Activated T-cell treated with anti-CD3 and anti-CD28 coated beads for 48 hours (primary cell): ENCODE measurements at places on chromosomes 2 and 18.

DNA sequence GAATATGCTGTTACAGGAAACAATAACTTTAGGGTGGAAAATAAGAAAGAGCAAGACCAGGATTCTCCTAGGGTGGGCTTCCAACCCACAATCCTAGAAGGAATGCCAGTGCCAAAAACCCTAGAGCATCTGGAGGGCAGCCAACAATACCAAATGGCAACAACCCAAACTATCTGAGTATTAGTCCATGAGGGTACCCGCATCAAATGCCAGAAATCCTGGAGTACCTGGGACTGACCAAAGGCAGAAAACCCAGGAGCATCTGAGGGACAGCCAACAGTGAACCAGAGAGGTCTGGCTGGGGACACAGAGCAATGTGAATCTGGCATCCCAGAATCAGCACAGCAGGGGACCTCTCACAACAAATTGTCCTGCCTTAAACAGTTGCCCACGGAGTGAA is 126.3 kb downstream of the SCG2 start:
- no peak for DNase-seq

DNA sequence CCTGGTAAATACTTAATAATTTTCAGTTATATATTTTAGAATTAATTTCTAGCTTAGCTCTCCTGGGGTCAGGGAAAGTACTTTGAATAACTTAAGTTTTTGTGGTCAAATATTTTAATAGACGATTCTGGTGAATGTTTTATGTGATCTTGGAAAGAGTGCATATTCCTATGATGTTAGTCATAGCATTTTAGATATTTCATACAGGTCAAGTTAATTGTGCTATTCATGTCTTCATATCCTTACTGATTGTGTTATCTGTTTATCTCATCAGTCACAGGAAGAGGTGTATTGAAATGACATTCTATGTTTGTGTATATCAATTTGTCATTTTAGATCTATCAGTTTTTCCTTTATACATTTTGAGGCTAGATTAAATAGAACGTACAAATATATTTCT is 576.2 kb downstream of the CPS1 start:
- no peak for DNase-seq

- peak; percentile 6 for DNase-seq
These were observed 37.5 kb upstream of the SLC38A11 start for GRCh38 chr2:164992818-164993217.

GRCh38 chr2:120189189-120189588 is 34.0 kb downstream of the TMEM185B start:
- DNase-seq, result no peak

DNA sequence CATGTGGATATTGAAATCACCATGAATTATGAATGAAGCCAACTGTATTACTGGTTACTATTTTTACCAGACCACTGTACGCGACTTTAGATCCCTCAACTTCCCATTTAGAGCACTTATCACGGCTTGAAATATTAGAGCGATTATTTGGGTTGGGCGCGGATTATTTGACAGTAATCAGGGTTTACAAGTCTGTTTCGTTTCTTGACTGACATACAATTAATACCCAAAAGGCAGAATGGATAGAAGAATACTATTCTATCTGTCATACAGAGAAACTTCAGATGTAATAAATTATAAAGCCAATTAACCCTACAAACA is 496 bp upstream of the NAPG start:
- no peak for DNase-seq

- DNase-seq, result no peak
These were observed 27.4 kb downstream of the ADI1 start for GRCh38 chr2:3491716-3492474.

GRCh38 chr2:103785432-103785831 is 1023.6 kb downstream of the TMEM182 start:
- DNase-seq, result no peak

- DNase-seq, result no peak
These were observed 109.1 kb downstream of the HDAC4 start for GRCh38 chr2:239291475-239292350.

GRCh38 chr2:195596840-195597239 is 60.2 kb upstream of the SLC39A10 start:
- no peak for DNase-seq

DNA sequence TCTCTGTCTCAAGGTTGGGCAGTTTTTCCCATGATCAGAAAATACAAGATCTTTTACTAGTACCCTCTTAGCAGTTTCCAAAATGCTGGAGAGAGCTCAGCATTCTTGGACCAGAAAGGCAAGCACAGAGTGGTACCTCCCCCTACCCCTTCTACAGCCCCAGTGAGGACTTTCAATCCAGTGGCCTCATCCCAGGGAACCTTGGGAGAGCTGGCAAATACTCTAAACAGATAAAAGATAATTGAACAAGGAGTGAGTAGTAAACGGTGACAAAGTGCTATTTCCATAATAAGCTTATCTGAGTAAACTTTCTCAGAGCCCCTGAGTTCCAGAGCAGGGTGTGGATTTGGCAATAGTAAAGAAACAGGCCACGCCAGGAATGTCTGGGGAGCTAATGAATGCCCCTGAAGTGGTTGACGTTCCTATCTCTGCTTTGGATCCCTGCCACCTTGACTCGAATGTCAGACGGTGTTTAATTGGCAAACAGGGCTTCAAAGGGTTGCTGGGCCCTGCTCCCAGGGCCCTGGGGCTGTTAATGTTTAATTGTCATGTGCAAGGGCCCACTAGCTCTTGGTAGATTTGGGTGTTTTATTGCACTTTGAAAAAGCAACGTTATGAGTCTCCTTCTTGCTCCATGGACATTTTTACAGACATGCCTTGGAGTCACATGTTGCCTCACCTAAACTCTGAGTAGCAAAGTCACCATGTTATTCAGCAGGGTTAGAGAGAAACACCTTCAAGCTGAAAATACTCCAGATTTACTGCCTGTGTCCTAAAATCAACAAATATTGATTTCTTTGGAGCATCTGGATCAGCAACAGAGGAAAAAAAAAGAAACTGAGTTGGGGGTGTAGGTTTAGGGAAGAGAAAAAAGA is 239.9 kb downstream of the CYRIA start:
- no peak for DNase-seq

- no peak for DNase-seq
These were observed 394.4 kb downstream of the LRP1B start for GRCh38 chr2:141736466-141736865.

- no peak for DNase-seq
These were observed 176.3 kb downstream of the TNS1 start for GRCh38 chr2:217826520-217826919.

DNA sequence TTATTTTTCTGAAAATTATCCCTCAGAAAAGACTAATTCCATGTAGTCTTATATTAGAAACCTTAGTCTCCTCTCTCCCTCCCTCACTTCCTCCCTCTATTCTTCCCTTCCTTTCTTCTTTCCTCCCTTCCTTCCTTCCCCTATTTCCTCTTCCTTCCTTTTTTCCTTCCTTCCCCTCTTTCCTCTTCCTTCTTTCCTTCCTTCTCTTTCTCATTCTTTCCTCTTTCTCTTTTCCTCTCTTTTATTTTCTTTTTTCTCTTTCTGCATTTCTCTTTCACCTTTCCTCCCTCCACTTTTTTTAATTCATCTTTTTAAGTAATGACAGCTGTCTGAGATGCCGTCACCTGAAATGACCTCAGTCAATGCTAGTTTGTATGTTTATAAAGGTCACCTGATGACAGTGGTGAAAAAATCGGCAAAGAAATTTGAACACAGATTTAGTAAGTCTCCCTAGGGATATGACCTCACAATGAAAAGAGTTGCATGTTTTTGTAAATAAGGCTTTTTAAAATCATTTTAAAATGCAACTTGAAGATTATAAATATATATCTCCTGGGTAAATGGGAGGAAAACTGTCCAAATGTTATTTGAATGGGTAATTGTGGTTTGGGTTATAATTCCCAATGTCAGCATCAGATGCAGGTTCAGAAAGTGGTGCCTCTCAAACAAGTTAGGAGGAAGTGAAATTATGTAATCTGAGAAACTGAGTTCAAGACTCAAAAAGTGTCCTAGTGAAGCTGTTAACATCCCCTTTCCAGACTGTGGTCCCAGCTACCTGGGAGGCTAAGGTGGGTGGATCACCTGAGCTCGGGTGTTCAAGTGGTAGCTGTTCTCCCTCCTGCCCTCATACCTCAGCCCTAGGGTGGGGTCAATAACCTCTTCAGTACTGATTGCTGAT is 90.3 kb upstream of the ST3GAL5 start:
- no peak for DNase-seq

- DNase-seq, result peak; percentile 29
These were observed 624 bp upstream of the MAP4K3 start for GRCh38 chr2:39437522-39438296.

DNA sequence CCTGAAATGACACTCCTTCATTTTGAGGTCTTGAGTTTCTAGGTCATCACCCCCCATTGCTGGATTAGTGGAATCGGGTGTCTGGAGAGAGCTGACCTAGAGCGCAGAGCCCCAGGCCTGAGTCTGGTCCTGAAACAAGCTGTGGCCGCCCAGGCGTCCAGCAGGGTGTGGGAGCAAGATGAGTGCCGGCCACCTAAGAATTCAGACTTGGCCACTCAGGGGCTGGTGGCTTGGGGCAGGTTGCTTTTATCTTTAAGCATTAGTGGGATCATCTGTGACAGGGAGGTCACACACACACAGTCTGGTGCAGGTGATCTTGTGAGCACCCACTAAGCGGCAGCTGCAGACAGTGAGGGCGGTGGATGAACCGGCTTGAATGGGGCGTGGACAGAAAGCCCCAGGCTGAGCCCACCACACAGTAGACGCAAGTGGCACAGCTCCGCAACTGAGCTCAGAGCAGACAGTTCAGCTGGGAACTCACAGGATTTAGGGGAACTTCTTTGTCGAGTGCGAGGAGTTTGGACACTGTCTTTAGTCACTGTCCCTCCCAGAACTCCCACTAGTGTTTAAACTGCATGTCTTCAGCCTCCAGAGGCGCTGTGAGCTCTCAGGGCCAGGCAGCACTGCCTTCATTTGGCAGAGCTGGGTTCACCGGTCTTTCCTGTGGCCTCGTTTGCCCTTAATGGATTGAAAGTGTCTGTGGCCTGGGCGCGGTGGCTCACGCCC is 21.5 kb downstream of the ITGB1BP1 start:
- no peak for DNase-seq

DNA sequence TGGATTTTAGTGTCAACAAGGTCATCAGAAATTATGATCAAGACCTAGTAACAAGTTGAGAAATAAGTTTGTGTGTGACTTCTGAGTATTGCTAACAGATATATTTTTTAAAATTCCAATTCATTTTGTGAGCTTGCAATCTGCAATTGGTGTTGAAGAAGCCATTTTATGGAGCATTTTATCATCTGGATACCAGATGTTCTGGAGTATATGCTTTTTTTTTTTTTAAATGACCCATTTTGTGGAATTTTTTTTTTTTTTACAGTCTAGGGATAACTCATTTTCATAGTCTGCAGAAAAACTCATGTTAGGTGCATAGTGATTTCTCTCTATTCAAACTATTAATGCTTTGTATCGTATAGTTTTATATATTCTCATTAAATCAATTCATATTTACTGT is 12.6 kb downstream of the QPCT start:
- no peak for DNase-seq

DNA sequence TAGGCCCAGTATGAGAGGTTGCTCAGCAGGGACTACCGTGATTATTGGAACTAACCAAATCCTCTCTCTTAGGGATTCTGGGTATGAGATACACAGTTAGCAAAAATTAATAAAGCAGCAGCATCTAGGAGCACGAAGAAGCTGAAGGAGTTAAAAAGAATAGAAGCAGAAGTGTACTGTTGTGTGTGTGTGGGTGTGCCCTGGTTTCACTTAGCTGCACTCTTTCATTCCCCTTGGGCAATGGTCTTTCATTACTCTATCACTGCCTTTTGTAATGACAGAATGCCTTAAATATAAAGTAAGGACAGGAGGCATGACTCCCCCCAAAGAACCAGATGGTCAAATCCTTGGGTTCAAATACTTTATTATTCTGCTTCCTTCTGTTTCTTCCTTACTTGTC is 115.9 kb upstream of the CD302 start:
- no peak for DNase-seq

GRCh38 chr2:220393711-220394110 is 766.3 kb downstream of the SLC4A3 start:
- DNase-seq, result no peak

- DNase-seq, result no peak
These were observed 124.2 kb upstream of the SIX3 start for GRCh38 chr2:44817256-44817655.

DNA sequence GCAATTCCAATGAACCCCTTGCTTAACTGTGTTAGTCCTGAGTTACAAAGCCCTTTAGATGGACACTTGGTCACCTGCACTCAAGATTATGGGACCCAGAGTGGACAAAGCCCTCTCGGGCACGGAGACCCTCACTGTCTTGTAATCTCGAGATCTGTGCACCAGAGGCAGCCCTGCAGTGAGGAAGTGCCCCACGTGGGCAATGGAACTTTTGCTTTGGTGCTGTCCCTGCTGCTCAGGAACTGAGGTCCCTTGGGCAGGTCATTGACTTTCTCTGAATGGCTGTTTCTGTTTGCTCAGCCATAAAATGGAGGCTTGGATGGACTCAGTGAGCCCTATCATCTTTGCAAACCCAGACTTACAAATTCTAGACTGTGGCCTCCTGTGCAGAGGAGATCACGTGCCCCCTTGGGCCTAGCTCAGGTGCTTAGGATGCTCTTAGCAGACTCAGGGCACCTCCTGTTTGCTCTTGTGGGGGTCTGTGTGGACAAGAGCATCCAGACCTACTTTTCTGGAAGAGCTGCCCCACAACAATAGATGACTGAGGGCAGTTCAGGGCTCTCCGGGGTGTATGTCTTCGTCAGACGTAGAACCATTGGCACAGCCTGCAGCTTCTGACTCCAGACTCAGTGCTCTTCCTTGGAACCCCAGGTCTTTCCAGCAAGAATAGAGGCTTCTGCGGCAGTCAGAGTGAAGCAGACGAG is 94.5 kb upstream of the HS6ST1 start:
- no peak for DNase-seq

DNA sequence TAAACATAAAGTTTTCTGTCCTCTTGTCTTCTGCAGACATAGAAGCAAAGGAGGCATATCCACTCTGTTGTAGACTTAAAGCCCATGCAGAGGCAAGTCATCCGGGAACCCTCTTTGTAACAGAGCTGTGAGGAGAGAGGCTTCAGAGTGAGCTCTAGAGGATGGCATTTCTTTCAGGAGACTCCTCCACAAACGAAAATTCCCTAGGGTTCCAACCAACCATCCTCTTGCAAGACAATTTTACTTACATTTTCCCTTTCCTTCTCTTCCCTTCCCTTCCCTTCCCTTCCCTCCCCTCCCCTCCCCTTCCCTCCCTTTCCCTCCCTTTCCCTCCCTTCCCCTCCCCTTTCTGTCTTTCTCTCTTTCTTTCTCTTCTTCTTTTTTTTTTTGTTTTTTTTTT is 446.3 kb upstream of the MAP2 start:
- DNase-seq, result no peak

DNA sequence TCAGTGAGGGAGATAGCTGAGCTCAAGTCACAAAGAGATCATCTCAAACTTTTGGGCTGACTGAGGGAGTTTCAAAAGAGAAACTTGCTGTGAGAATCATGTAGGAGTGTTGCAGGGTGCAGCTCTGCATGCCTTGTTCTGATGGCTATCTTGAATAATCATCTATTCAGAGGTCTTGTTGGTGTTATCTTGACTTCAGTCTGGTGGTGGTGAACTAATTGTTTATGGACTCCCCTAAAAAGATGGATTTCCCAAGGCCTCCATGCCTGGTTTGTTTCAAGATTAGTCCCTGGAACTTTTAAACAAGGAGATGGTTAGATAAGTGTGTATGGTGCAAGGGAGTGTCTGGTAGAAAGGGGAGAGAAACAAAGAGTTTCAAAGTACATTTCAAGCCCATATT is 29.8 kb downstream of the SLC39A6 start:
- no peak for DNase-seq
